ENCODE measurements at places on chromosomes 6 and 20.

DNA sequence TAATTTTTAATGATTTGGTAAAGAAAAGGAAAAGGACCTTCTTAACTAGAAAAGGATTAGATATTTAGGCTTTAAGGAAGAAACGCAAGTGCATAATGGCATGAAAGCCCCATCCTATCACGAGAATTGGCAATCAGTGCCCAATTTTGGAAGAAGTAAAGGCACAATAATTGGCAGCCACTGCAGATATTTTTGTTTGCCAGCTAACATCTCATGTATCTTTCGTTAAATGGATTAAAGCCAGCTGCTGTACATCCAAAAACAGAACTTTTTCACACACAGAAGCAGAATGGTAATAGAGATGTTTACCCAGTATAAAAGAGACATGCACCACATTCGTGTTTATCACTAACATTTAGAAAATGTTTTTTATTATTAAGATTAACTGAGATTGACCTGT lies 180.3 kb downstream of the C6orf118 start:
- no peaks in the 10 kb centered on the region for H3K36me3 ChIP-seq
- no peak for DNase-seq
- H3K27ac ChIP-seq = no peak overlapping the region
- no peak overlapping the region for H3K4me3 ChIP-seq
- H3K4me1 ChIP-seq = no peaks in the 10 kb centered on the region

DNA sequence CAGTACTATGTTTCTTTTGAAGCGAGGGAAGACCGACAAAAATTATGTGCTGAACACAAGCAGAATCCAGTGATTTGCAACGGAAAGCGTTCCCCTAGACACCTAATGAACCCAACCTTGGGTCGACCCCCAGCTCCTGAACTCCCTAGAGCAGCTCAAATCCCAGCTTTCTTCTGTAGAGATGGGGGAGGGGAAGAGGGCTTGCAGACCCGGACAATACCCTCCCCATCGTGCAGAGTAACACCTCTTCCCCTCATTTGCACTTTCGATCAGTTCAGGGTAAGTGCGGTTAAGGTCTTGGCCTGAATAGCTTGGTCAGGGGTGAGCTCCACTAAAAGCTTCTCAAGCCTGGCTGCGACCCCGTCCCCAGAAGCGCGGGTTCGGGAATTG lies 404 bp downstream of the CEP162 start:
- no peaks in the 10 kb centered on the region for H3K36me3 ChIP-seq
- no peak for DNase-seq
- peaks cover 2% of the 10 kb centered on the region for H3K4me1 ChIP-seq
- peak overlapping the region; percentile 95 for H3K27ac ChIP-seq
- H3K4me3 ChIP-seq = peak overlapping the region; percentile 100

GRCh38 chr20:64156886-64157875 lies 7.1 kb upstream of the MYT1 start:
- no peaks in the 10 kb centered on the region for H3K4me1 ChIP-seq
- peaks cover 4% of the 10 kb centered on the region for H3K27me3 ChIP-seq
- H3K4me3 ChIP-seq = no peak overlapping the region
- no peaks in the 10 kb centered on the region for H3K36me3 ChIP-seq

DNA sequence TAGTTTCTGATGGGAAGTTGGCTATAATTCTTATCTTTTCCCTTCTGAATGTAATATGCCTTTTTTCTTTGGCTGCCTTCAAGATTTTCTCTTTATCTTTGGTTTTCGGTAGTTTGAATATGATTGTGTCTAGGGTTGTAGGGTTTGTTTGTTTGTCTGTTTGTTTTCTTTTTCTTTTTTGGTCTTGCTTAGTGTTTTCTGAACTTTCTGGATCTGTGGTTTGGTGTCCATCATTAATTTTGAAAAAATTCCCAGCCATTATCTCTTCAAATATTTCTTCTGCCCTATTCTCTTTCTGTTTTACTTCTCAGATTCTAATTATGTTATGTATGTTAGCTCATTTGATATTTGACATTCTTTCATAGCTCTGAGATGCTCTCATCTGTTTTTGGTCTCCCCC lies 79.4 kb downstream of the CHMP4B start:
- no peaks in the 10 kb centered on the region for H3K4me1 ChIP-seq
- no peak overlapping the region for H3K4me3 ChIP-seq
- no peaks in the 10 kb centered on the region for H3K27me3 ChIP-seq
- H3K36me3 ChIP-seq = no peaks in the 10 kb centered on the region

DNA sequence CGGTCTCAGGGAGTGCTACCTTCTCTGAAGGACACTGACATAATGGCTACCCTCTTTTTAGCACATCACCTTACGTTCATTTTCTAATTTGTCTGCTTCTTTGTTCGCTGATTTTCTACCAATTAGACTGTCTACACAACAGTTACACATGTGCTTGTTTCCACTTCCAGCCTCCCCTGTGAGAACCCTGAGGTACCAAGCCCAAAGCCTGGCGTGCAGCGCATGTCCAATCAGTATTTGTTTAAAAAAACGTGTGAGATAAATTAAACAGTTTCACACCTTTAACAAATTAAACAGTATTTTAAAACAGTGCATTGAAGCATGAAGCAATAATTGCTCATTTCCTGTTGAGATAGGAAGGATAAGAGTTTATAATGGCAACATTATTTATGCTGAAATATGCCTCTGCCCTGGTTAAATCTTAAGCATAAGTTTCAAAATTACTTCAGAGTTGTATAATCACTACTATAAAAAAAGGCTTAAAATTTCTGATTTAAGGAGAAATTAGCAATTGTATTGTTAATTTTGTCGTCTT lies 88.9 kb downstream of the MAP3K5 start:
- peaks cover 3% of the 10 kb centered on the region for H3K4me1 ChIP-seq
- no peak overlapping the region for H3K27ac ChIP-seq
- H3K36me3 ChIP-seq = no peaks in the 10 kb centered on the region
- no peak overlapping the region for H3K4me3 ChIP-seq

DNA sequence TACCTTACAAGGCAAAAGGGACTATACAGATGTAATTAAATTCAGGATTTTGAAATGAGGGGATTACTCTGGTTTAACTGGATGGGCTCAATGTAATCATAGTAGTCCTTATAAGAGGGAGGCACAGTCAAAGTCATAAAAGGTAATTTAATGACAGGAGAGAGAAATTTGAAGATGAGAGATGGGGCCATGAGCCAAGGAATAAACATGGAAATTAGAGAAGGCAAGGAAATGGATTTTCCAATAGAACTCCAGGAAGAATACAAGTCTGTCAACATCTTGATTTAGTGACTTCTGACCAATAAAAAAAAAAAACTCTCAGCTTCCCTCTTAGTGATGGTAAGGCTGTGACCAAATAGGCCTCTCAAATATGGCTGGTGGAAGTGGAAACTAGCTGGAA lies 101.9 kb upstream of the BEND3 start:
- H3K27me3 ChIP-seq = no peaks in the 10 kb centered on the region
- no peaks in the 10 kb centered on the region for H3K36me3 ChIP-seq
- H3K4me1 ChIP-seq = no peaks in the 10 kb centered on the region
- no peak overlapping the region for H3K27ac ChIP-seq
- no peak for DNase-seq
- H3K4me3 ChIP-seq = no peak overlapping the region

DNA sequence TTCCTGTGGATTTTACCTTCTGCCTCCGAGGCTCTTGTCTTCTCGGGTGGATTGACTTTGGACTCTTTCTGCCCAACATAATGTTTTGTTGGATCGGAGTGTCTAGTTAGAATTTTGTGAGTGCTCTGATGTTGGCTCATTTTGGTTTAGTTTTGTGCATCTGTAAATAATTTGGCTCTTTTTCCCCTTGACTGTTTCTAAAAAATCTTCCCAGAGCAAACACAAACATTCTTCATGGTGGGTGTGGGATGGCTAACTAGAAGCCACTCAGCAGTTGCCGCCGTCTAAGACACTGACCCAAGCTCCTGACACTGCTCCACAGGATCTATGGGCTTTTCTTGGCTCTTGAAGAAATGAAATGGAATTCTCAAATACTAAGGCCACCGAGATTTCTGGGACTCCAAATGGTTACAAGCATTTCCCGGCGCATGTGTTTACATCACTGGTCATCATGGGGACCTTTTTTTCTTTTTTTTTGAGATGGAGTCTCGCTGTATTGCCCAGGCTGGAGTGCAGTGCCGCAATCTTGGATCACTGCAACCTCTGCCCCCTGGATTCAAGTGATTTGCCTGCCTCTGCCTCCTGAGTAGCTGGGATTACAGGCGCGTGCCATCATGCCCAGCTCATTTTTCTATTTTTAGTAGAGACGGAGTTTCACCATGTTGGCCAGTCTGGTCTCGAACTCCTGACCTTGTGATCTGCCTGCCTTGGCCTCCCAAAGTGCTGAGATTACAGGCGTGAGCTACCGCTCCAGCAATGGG lies 92.0 kb upstream of the FRMD1 start:
- no peak overlapping the region for H3K27ac ChIP-seq
- no peak overlapping the region for H3K4me3 ChIP-seq
- no peak for DNase-seq
- H3K4me1 ChIP-seq = no peaks in the 10 kb centered on the region
- no peaks in the 10 kb centered on the region for H3K27me3 ChIP-seq
- no peaks in the 10 kb centered on the region for H3K36me3 ChIP-seq

DNA sequence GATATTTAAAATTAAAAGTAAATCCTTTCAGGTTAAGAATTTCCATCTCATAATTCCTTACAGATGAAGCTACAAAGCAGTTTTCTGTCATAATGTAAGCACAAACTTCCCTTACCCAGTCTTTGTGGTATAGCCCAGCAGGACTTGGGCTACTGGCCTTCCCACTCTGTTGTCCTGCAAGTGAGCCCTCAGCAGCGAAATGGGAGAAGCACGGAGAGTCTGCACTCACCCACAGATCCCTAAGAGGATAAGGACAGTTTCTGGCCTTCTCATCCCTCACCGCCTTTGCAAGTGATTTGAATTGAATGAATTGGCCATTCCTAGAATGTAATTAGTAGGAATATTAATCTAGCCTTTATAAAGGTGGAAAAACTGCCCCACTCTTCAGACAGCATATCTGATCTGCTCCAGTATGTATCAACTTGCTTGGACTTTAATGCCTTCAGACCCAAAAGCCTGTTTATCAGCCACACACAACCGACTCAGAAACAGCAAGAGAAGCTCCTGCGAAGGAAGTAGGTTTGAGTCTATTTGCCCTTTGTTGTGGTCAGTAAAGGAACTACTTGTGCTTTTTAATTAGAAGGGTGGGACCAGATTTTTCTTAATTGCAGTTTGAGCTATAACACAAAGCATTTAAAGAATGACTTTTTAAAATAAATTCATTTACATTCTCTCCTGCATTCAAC lies 29.9 kb upstream of the PRDM1 start:
- no peak for DNase-seq
- H3K27ac ChIP-seq = no peak overlapping the region
- H3K36me3 ChIP-seq = no peaks in the 10 kb centered on the region
- no peaks in the 10 kb centered on the region for H3K27me3 ChIP-seq
- H3K4me1 ChIP-seq = no peaks in the 10 kb centered on the region

DNA sequence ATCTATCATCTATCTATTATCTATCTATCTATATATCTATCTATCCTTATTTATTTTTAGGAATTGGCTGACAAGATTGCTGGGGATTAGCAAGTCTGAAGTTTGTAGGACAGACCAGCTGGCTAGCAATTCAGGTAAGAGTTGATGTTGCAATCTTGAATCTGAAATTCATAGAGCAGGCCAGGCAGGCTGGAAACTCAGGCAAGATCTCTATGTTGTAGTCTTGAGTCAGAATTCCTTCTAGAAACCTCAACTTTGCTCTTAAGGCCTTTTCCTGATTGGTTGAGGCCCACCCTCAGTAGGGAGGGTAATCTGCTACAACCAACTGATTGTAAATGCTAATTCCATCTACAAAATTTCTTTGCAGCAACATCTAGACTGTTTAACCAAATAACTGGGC lies 19.2 kb downstream of the MAPK13 start:
- no peaks in the 10 kb centered on the region for H3K4me1 ChIP-seq
- H3K4me3 ChIP-seq = no peak overlapping the region
- no peaks in the 10 kb centered on the region for H3K36me3 ChIP-seq
- H3K27ac ChIP-seq = no peak overlapping the region

DNA sequence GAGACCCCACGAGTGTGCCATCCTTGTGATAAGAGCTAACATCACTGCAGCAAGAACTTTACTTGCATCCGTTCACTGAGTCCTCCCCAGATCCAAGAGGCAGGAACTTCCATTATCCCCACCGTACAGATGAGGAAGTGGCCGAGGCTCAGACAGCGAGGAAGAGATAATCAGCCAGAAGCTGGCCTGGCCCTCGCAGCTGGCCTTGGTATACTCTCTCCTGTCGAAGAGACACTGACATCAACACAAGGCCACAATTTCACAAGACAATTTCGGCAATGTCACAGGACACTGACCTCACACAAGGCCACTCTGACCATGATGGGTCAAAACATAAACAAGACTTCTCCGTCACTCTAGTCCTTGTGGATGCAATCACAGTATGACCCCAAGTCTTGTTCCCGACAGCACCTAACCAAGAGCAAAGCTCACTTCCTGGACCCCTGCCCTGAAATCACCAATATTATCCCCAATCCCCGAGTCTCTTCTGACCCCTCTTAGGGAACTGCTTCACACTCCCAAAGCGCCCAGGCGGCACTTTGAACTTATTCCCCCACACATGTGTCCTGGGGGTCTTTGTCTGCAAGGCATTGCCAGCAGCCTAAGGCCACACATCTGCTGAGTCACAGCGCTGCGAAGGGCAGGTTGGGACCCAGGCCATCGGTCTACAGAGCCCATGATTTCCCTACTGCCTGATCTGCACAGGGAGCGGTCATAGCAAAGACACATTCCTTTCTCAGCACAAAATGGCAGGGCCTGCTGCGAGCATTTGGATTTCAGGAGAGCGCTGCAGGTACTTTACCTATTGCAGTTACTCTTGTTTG lies 14.8 kb upstream of the VAPB start:
- no peak overlapping the region for H3K4me3 ChIP-seq
- H3K27me3 ChIP-seq = no peaks in the 10 kb centered on the region
- H3K36me3 ChIP-seq = no peaks in the 10 kb centered on the region
- DNase-seq = no peak
- H3K27ac ChIP-seq = no peak overlapping the region

DNA sequence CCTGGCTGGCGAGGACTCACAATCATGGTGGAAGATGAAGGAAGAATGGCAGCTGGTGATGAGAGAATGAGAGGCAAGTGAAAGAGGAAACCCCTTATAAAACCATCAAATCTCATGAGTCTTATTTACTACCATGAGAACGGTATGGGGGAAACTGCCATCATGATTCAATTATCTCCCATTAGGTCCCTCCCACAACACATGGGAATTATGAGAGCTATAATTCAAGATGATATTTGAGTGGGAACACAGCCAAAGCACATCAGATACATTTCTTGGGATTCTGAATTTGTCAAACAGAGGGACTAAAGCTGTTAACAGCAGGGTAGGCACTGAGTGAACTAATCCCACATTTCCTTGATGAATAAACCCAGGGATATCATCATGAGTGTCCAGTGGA lies 116.2 kb upstream of the PLCB4 start:
- no peaks in the 10 kb centered on the region for H3K27me3 ChIP-seq
- no peak overlapping the region for H3K27ac ChIP-seq
- H3K4me3 ChIP-seq = no peak overlapping the region
